Stimulated activated CD4-positive, alpha-beta T cell treated with anti-CD3 and anti-CD28 coated beads, TNF-alpha, amount 100 ng/mL, for 48 hours (primary cell): ENCODE measurements at places on chromosomes 16 and 17.

- no peak for DNase-seq
These were observed 184.3 kb downstream of the FTO start for GRCh38 chr16:53888222-53888621.

GRCh38 chr16:66906916-66907836 is 11.5 kb downstream of the CDH16 start:
- no peak for DNase-seq

DNA sequence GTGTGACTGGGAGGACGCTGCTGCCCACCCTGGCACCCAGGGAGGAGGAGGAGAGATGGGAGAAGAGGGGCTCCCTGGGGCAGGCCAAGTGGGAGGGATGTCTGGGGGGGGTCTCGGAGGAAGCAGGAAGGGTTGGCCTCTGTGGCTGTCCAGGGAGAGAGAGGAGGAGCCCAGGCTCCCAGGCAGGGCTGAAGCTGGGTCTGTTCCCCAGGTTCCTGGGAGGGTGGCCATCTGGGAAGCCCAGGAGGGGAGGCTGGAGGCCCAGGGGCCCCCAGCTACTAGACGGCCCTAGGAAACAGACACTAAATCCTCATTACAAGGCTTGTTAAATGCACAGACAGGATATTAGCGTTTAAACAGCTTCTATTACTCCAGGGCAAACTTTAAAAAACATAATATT is 139.8 kb downstream of the ENGASE start:
- no peak for DNase-seq

GRCh38 chr17:49859991-49860953 is 12.4 kb upstream of the TAC4 start:
- no peak for DNase-seq

GRCh38 chr16:22360963-22361659 is 13.3 kb downstream of the CDR2 start:
- no peak for DNase-seq

DNA sequence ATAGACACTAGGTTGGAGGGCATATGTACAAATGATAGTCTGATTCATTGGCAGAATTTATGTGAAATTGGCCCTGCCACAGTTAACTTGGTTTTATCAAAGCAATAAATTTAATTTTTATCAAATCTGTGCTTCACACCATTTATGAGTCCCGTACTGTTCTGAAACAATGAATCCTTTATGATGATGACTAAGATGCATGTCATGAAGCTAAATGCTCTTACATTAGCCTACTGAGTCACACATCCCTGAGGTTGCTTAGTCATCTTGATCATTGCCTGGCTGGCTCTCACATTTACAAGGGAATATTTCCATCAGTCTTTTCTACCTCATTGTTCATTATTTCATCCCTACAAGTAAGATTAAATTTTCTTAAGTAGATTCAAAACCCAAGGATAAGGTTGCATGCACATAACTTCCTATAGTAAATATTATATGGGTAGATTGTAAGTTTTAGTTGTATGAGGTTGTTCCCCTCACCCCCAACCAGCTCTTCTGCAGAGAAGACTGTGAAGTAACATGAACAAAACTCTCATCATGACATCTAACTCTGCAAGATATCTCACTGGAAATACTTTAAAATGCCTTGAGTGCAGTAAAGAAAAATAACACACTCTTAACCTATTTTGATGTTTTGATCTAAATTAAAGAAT is 170.7 kb downstream of the CYB561 start:
- DNase-seq = no peak

DNA sequence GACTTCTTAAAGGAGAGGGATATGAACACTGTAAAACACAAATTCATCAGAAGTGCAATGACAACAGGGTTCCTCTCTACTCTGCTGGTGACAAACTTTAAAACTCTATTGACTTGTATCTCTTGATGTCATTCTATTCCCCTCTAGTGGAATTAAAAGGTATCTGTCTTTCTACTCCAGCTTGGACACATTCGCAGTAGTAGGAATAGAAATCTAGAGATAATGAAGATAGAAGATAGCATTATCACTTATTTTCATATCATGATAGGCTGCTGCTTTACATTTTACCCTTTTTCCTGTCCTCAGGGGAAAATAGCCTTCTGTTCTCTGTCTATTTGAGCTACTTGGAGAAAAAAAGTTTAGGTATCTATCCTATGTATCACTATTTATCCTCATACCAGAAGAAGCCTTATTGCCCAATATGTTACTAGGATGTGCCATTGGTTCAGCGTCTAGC is 209.6 kb upstream of the CACNG5 start:
- DNase-seq = no peak

- peak; percentile 26 for DNase-seq
These were observed at the start of gene TIMP2 for GRCh38 chr17:78925234-78925633. TIMP2 (minus strand) TSS chr17:78925387; CDS start chr17:78925088, 299 bp downstream.

DNA sequence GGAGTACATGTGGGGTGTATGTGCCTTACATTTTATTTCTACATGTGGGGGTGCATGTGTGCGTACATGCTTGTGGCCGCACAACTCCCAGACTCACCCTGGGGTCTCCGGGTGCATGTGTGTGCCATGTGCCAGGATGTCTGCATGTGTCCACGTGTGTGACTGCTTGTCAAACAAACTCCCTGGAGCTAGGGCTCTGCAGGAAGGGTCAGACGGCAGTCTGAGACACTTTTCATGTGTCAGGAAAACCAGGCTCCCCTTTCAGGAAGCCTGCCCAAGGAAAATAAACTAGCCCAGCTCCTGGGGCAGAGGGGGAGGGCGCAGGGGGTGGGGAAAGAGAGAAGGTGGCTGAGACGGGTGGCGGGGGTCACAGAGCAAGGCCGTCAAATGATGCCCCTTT is 44.7 kb downstream of the FZD2 start:
- no peak for DNase-seq

DNA sequence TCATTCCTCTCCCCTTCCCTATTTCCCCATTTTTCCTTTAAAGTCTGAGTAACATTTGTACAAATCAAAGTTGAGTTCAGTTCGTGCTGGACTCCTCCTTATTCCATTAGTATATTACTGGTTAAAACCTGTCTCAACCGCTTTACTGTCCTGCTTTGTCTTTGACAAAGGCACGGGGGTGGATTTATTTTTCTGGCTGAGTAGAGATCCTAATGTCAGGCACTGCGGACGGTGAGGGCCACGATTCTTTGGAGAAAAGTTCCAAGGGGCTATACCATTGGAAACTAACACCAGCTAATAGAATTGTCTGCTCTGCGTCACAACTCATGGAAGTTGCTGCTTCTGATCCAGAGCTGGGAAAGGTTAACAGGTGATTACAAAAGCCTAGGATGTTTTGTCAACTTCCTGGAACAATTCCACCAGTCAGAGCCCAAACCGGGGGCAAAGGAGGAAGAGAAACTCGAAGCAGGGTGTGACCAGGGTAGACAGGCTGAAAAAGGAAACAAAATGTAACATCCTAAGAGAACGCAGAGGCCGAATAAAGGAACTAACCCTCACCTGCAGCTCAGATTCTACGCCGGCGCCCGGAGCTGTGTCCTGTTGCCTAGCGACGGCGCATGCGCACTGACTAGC is 12.4 kb downstream of the TAT start:
- DNase-seq = no peak

GRCh38 chr17:32634167-32634566 is 147.4 kb downstream of the CDK5R1 start:
- DNase-seq = no peak

- no peak for DNase-seq
These were observed 10.9 kb downstream of the CACNB1 start for GRCh38 chr17:39186481-39187002.

GRCh38 chr17:17698371-17698770 is 17.1 kb downstream of the RAI1 start:
- no peak for DNase-seq

GRCh38 chr17:8728251-8728938 is 16.2 kb downstream of the CCDC42 start:
- no peak for DNase-seq

- DNase-seq = no peak
These were observed 4.8 kb downstream of the TMEM170A start for GRCh38 chr16:75459691-75460090.

GRCh38 chr17:1914661-1915083 is 84.9 kb downstream of the RPA1 start:
- no peak for DNase-seq

DNA sequence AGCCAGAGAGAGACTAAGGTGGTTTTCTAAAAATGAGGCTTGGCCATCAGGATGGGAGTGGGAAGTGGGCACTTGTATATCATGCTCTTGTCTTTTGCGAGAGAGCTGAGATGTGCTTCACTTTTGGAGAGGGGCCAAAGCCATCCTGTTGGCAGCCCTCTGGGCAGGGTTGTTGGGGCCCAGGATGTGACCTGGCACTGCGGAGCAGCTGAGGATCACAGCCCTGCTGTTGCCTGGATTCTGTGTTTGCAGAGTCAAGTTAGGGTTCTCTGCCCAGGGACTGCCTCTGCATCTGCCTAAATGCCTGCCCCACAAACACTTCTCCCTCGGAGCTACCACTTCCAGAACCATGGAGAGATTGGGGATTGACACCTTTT is 71.2 kb downstream of the PLD6 start:
- DNase-seq = no peak

DNA sequence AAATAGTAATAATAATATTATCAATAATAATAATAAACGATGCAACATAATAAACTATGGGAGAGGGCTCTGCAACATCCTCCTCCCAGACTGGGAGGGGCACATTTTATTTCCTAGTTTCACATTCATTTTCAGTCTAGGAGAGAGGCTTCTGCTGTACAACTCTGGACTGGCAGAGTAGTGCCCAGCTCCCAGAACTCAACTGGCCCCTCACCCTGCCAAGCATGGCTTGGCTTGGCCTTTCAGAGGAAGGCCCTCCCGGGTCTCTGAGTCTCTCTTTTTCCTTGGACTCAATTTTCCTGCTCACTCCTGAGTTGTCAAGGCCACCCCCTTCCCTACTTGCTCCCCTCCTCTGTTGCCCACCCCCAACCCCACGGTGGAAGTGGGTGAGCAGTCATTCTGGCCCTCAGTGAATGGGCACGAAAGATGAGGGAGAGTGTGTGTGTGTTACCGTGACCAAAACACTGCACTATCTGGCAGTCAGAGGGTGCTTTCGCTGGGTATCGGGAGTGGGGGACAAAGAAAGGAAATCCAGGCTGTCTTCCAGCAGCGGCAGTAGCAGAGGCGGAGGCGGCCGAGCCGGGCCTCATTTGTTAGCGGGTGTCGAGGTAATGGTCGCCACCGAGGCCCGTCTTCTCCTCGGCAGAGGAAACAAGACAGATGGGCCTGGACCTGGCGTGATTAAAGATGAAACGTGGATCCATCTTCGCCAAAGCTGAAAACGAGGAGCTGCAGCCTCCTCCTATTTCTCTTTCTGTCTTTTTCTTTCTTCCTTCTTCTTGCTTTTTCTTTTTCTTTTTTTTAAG is 2.3 kb downstream of the HOXB4 start:
- no peak for DNase-seq

DNA sequence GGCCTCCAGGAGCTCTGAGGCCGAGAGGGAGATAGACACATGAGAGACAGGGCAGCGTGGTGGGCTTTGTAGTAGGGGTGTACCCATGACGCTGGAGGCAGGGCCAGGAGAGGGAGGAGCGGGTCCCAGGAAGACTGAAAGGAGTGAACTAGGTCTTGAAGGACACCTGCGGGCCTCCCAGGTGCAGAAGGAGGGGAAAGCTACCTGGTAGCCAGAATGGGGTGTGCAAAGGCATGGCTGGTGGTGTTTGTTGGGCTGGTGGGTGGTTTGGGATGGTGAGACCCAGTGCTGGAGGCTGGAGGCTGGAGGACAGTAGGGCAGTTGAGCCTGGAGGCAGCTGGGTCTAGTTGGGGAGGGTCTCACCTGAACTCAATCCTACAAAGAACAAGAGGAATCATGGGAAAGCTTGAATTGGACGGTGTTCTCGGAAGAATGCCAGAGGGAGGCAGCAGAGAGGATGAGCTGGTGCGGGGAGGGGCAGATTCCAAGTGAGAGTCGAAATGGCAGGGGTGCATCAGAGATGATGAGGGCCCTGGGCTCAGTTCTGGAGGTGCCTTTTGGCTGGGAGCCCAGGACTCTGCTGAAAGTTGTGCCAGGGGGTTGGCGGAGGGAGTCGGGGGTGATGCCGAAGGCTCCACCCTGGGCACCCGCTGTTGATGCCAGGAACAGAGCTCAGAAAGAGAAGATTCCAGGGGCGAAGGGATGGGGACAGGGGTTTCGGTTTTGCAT is 21.2 kb downstream of the C1QTNF1 start:
- DNase-seq = no peak

- no peak for DNase-seq
These were observed 239.9 kb downstream of the PRKCA start for GRCh38 chr17:66542129-66542966.

DNA sequence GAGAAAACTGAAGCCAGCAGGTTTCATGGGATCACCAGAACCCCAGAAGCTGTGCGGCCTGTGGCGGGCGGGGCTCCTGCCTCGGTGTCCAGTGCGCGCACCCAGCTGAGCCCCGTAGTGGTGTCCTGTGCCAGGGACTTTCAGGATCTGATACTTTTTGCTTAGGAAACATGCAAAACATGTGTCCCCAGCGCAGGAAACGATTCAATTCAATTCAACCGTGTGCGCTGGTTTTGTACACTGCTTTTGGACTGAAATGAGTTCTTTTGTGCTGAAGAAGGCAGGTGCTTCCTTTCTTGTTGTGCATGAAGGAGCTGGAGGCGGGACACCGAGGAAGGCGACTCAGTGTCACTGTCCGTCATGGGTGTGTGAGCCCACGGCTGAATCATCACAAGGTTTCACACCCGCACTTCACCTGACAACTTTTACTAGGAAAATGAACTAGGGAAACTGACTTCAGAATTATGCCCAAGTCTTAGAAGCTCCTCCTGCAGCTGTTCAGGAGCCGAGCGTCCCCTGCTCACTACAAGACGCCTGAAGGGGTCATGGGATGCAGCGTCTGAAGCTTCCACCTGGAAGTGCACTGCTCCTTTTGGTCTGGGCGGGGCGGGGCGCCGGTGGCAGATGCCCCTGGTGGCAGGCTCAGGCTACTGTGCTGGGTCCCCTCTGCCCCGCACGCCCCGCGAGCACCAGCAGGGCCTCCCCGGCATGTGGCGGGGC is 31.4 kb upstream of the ZNF750 start:
- no peak for DNase-seq

DNA sequence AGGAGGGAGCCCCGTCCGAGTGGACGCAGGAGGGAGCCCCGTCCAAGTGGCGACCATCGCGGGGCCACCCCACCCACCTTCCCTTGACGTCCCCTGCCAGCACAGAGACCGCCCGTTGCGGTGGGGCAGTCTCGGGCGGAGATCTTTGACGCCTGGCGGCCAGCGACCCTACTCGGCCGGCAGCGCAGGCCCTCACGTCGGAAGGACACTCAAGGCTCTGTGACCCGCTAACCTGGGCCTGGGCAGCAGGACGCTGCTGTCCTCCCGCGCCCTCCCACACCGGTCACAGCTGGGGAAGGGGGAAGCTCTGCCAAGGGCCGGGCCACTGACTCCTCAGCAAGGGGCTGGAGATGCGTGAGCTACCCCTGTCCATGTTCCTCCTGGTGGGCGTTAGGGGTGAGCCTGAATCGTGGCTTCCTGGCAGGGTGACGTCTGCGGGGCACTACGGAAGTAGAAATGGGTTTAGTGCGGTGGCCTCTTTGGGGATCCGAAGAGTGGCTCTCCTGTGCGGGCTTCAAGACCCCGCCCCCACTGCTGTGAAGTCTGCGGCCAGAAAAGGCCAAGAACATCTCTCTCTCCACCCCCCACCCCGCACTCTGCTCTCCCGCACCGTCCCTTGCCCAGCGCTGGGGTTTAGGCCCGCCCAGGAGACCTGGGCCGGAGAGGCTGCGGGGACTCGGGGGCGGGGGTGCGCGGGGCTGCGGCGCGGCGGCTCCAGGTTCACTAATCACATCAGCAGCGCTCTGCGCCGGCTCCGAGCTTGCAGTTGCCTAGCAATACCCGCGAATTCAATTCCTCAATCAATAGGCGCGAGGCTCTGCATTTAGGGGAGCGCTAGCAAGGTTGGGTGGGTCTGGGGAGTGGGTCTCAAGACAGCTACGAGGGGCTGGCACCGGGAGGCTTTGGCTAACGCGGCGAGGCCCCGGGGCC is 5.8 kb downstream of the CBX8 start:
- DNase-seq = no peak
